HFFc6 (cell line): ENCODE measurements at places on chromosomes 6 and 20.

GRCh38 chr20:59663513-59664060 is 59.2 kb downstream of the PHACTR3 start:
- no peak for DNase-seq

- DNase-seq: no peak
These were observed 7.0 kb downstream of the B4GALT5 start for GRCh38 chr20:49706630-49707091.

- DNase-seq: no peak
These were observed 5.2 kb downstream of the CCN2 start for GRCh38 chr6:131945971-131946370.

- no peak for DNase-seq
These were observed 201.2 kb upstream of the MYLIP start for GRCh38 chr6:15927531-15928225.

GRCh38 chr6:30656513-30656912 is 9.6 kb downstream of the C6orf136 start:
- no peak for DNase-seq

- DNase-seq: peak; percentile 36
These were observed 708.7 kb downstream of the UTRN start for GRCh38 chr6:144993870-144994269.

- no peak for DNase-seq
These were observed 182.7 kb upstream of the DTNBP1 start for GRCh38 chr6:15845492-15845891.

DNA sequence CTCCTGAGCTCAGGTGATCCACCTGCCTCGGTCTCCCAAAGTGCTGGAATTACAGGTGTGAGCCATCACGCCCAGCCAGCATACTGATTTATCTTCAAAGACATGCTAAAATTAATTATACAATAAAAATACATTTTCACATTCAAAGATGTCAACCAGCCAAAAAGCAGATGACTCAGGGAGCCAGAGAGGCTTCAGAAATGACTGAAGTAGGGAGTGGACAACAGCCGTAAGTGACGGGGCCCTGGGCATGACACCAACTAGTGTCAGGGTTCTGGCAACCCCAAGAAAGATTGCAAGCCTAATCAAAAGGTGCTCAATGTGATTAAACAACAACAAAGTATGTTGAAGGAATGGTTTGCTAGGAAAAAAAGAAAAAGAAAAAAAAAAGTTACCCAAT is 28.4 kb downstream of the GPLD1 start:
- DNase-seq: no peak

- no peak for DNase-seq
These were observed 22.9 kb downstream of the HLA-DRA start for GRCh38 chr6:32462609-32463008.

DNA sequence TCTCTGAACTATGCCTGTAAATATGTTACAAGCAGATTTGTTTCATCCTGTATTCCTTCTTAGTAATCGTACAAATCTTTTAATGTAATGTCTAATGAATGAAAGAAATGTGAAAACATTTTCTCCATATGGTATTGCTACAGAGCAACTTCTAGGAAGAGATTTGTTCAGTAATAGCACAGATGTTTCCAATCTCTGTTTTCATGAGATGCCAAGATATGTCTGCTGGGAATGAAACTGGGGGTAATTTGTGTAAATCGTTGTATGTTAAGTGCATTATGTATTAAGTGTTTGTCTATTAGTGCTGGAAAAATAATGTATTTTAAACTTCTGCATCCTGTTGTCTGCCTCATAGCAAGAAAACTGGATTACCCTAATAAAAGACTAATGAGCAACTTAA is 722.2 kb upstream of the EYS start:
- no peak for DNase-seq

DNA sequence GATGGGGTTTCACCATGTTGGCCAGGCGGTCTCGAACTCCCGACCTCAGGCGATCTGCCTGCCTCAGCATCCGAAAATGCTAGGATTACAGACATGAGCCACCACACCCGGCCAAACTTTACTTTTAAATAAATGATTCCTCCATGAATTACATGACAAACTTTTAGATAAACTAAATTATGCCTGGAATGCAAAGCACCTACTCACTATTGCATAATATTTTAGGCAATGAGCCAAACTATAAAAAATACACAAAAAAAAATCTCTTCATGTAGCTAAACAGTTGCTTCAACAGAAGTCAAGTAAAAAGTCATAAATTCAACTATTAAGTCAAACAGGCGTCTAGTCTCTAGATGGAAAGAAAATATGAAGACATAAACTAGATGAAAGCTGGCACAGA is 56.5 kb downstream of the PTPRK start:
- DNase-seq: no peak

DNA sequence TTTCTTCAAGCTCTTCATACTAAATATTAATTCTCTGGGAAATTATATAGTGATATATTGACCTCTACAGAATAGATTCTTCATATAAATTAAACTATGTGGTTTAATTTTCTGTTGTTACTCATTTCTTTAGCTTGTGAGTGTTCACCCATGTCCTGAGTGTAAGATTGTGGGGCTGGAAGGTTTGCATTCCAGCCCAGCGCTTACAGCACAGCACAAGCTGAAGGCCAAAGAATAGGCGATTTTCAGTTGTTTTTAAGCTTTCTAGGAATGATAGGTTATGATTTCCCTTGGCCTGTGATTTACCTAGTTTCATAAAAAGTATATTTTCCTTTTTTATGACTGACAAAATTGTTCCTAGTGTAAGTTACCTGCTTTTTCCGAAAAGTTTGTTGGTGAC is 194.1 kb downstream of the PLCB1 start:
- no peak for DNase-seq

DNA sequence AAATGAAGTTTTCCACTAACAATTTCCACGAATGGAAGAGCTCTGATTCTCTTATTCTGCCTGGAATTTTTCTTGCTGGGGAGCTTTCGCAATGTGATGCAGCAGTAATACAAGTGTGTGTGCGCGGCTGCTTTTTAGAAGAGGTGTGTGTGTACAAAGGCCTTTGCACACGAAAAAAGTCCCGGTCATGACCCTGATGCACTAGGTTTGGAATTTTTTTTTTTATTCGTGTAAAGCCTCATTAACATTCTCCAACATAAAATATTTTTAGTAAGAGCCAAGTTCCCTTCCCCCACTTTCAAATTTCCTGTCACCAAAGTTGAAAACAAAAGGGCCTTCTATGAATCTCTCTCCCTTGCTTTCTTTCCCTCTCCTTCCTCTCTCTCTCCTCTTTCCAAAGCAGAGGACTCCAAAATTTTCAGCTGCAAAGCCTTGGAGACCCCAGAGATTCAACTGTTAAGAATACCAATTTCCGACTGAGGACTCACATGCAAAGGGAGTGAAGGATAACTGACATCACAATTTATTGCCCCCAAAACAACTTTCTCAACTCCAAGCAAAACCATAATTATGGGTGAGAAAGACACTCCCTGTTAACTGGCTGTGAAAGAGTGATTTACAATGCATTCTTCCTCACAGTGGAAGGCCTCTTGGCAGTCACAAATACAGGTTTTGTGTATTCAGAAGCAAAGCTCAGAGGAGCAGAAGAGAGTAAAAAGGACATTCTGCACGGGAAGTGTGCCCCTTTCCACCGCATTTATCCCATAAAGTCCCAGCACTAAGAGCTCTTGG is 421.2 kb upstream of the JARID2 start:
- DNase-seq: no peak

DNA sequence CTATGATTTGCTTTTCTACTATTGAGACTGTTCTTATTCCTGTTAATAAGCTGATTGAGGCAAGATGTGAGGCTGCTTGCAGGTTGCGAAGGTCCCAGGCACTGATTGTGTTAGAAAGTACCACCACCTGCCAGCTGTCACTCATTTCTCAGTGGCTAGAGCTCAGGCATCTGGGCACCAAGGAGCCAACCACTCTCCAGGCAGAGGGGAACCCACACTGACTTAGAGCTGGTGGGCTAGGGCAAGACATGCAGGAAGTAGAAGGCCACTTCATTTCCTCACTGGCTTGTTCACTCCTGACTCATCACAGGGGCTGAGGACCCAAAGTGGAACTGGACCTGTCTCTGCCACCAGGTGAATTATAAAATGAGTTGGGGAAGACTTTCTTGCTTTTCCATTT is 7.8 kb upstream of the DLL1 start:
- no peak for DNase-seq

- DNase-seq: no peak
These were observed 128.5 kb downstream of the MOXD1 start for GRCh38 chr6:132272776-132273175.

DNA sequence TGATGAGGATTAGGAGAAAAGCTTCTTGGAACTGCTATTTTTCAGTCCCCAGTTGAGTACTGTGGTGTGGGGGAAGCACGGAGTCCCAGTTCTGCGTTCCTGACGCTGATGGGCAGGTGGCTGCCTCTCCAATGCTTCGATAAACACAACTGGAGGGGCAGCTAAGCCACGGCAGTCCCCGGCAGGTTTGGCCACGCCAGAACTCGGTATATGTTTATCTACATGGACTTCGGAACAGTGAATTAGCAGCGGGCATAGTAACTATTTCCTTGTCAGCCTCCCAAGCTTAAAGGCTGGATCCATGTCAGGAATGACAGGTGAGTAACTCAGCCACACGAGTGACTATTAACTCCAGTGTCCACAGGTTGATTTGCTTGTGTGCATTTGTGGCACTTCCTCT is 354.4 kb downstream of the ZFAND3 start:
- DNase-seq: no peak

DNA sequence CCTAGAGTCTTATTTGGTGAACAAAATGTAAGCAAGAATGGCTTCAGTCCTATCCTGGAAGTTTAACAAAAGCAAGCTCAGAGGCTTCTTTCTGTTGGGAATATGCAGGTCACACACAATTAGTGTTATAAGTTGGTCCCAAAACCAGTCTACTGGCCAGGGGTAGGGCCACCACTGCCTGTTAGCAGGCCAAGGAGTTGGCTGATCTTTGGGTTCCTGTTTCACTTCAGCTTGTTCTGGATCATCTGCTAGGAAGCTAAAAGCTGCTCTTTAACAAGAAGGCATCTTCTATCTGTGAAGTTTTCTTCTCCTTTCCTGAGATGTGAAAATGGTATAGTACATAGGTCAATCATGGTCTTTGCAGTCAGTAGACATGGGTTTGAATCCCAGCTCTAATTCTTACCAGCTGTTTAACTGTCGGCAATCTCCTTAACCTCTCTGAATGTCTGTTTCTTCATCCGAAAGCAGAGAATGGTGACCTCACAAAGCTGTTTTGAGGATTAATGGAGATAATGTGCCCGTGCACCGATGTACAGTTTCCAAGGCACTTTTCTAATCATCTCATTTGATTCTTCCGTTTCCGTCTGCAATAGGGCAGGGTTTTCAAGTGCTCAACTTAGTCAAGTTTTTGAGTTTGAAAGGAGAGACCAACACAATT is 271.2 kb upstream of the TAB2 start:
- DNase-seq: no peak

DNA sequence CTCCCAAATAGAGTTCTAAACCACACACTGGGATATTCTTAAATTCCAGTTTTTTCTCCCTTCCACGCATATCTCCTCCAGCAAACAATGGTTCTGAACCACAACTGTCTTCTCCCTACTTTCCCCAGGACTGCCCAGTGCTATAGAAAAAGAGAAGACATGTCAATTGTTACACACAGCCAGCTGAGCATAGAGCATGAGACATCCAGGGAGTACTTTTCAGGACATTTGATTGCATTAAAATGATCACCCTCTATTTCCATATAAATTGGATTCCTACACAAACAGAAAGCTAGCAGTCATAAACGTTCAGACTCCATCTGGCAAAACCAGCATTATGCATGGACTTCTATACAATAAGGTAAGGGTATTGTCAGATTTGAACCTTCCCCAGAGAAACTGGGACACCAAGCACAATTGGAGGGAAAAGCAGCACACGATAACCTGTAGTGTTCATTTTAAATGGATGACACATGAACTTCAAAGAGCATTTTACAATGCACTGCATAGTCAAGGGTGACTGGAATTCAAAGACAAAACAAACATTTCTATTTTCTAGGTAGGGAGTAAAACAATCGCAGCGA is 93.1 kb upstream of the HEY2 start:
- no peak for DNase-seq

DNA sequence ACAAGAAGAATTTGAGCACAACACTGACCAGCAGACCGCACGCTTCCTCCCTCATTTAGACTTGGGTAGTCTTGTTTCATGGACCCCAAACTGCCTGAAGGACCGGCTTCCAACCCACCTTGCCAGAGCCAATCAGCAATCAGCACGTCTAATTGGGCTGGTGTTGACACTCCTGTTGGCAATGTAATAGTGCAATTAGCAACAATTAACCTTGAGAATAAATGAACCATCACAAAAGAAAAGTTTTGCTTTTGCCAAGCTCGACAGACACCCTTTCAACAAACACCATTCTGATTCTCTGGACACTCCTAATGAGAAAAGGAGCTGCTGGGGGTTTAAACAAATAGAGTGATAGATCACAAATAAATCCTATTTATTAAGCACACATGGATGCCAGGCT is 61.0 kb downstream of the EDN3 start:
- DNase-seq: no peak

DNA sequence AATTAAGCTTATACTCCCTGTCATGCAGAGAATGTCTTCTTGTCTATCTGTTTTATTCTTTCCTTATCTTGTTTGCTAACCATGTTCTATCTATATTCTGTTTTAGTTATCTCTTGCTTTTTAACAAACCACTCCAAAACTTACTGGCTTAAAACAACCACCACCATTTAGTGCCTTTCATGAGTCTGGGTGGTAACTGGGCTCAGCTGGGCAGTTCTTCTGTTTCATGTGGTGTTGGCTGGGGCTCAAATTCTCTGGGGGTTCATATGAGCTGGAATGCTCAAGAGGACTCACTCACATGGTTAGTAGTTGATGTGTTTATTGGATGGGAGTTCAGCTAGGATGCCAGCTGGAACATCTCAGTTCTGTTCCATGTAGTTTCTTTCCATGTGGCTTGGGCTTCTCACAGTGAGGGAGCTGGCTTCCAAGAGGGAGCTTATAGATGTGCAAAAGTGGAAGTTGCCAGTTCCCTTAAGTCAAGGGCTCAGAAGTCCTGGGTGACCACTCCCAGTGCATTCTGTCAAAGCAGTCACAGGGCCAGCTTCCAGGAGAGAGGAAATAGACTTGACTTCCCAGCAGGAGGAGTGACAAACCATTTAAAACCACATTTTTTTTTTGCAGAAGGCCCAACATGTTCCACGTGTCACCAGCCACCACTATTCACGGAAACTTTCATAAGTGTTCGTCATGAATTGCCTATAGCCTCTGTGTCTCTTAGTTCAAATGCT is 70.4 kb downstream of the PLCB4 start:
- no peak for DNase-seq

- DNase-seq: no peak
These were observed 469.1 kb upstream of the RUNX2 start for GRCh38 chr6:44858998-44859397.

DNA sequence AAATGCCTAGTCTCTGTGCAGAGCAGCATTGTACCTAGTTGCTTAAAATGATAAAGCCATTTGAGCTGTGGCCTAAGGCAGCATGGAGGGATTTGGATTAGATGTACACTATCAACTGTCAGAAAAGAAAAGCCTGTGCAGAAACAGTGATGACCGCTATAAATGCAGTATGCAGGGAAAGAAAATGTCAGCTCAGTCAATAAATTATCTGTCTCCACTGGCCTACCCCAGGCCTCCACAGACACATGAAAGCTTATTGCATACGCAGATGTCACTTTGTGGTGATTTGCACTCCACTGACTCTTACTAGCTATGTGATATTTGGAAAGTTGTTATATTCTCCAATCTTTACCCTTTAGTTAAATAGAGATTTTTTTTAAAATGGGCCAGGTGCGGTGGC is 221.9 kb upstream of the OPRM1 start:
- DNase-seq: no peak
